ENCODE measurements at places on chromosomes 12 and 14.

GRCh38 chr14:41377932-41378331 lies 228.7 kb upstream of the LRFN5 start:
- no peak for DNase-seq

- no peak for DNase-seq
Measured at GRCh38 chr12:62258231-62258630, 2.0 kb upstream of the USP15 start.

DNA sequence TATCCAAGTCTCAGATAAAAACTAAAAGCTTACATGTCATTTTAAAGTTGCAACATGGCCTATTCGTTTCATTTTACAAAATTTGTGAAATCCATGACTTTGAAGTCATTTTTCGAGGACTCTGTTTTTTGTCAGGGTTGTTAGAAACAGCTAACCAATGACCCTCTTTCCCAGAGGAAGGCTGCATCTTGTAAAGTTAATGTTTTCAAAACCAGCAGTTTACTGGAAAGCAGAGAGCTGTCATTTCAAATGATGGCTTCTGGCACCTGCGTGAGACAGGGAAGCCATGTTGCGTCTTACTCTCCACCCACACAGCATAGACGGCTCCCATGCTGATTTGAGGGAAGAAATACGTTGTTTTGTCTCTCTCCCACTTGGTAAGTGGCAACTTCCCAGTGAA lies 50.1 kb upstream of the RTRAF start:
- DNase-seq = no peak

- DNase-seq = no peak
Measured at GRCh38 chr14:102544046-102544746, 34.6 kb upstream of the ANKRD9 start.

GRCh38 chr14:92426237-92426636 lies 87.3 kb upstream of the RIN3 start:
- DNase-seq = no peak

DNA sequence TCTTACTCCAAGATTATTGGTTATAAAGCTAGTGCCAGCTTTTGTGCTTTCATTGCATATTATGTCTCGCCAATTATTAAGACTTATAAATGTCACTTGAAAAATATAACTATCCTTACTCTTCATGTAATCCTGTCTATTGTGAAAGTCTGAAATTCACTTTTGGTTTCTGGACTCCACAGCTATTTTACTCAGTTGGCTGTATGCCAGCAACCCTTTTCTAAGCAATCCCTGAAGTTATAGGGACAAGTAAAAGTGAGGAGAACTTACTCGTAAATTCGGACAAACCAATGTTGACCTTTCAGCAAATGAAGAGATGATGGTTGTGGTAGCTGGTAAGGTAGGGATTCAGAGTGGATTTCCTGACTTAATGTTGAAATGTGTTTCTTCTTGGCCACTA lies 196.3 kb downstream of the NPAS3 start:
- no peak for DNase-seq

DNA sequence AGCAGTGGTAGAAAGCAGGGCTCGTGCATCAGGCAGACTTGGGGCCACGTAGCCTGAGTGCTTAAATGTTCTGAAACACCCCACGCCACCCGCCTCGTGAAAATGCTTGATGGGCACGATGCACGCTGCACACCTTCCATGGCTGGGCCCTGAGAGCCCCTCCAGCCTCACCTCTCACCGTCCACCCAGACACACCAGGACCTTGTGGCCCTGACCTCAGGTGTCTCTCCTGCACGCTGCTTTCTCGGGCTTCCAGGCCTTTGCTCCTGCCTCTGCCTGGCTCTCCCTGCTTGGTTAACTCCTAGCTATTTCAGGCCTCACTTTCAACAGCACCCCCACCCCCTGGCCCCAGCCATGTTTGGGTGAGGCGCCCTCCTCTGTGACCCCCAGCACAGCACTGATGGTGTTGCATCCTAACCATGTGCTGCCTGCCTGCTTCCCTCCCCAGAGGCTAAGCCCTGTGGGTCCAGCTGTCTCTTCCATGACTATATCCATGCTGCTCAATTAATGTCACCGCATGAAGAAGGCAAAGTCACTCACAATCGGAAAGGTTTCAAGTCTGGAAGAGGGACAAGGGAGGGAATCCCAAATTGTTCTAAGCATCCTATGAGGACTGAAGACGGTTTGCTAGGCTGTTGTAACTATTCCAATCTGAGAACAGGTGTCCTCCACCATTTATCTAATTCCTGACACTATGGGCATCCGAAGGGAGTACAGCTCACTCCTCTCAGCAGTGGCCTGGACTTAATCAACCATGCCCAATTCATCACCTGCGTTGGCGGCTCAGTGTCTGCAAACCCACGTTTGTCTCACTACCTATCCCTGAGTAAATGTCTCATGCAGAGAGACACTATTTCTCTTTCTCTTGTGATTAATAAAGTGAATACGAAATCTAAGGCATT lies 82.2 kb downstream of the CCDC88C start:
- DNase-seq = no peak

- DNase-seq = no peak
Measured at GRCh38 chr14:94462763-94463572, 10.4 kb upstream of the SERPINA11 start.

GRCh38 chr12:6954316-6955107 lies 3.4 kb downstream of the PTPN6 start:
- no peak for DNase-seq

DNA sequence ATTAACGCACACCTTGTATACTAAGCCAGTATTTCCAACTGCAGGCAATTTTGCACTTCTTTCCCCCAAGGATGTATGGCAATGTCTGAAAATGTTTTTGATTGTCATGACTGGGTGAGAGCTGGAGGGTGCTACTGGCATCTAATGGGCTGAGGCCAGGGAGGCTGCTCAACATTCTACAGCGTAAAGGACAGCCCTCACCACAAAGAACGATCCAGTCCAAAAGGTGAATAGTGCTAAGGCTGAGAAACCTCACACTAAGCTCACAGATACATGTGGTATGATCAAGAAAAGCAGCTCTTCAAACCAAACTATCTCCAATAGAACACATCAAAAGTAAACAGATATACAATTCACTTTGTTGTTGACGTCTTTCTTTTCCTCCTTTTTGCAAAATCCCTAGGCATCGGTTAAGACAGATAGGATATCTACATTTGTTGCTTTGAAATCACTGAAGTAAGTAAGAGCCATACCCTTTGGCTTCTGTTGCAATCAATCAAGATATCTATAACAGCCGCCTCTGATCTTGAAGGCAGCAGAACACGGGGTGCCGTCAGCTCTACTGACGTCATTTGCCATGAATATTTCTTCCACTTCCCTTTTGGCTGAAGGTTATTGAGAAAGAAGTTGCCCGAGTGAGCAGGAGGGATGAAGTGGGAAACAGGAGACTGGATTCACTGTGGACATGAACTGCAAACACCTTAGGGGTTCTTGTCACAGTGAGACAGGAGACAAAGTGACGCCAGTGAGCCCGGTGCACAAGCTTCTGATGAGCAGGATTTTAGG lies 218.3 kb downstream of the FOXN3 start:
- no peak for DNase-seq

GRCh38 chr12:54358191-54358944 lies 5.9 kb downstream of the GPR84 start:
- DNase-seq = no peak

- no peak for DNase-seq
Measured at GRCh38 chr12:4610481-4610880, 38.4 kb downstream of the AKAP3 start.

- no peak for DNase-seq
Measured at GRCh38 chr12:21828136-21828775, 53.8 kb upstream of the KCNJ8 start.

GRCh38 chr14:68553311-68553710 lies 239.6 kb downstream of the ZFP36L1 start:
- DNase-seq = no peak

- no peak for DNase-seq
Measured at GRCh38 chr12:66035288-66035966, 95.1 kb downstream of the LLPH start.

DNA sequence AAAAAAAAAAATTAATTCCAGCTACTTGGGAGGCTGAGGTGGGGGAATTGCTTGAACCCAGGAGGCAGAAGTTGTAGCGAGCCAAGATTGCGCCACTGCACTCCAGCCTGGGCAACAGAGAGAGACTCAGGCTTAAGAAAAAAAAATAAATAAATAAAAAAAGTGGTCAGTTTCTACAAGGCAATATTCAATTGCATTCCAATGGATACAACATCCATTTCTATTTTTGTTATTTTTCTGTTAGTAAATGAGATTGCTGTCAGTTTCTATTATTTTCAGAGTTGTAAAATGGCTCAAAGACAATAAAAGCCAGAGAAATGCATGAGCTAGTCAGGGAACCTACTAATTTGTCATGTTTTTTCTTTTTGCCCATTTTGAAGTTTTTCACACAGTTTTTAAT lies 119.2 kb downstream of the PDE3A start:
- no peak for DNase-seq

- no peak for DNase-seq
Measured at GRCh38 chr14:37197421-37198272, at the start of gene MIPOL1. Gene MIPOL1 (plus strand): TSS chr14:37197937. CDS start chr14:37247889, 49,952 bp downstream.

DNA sequence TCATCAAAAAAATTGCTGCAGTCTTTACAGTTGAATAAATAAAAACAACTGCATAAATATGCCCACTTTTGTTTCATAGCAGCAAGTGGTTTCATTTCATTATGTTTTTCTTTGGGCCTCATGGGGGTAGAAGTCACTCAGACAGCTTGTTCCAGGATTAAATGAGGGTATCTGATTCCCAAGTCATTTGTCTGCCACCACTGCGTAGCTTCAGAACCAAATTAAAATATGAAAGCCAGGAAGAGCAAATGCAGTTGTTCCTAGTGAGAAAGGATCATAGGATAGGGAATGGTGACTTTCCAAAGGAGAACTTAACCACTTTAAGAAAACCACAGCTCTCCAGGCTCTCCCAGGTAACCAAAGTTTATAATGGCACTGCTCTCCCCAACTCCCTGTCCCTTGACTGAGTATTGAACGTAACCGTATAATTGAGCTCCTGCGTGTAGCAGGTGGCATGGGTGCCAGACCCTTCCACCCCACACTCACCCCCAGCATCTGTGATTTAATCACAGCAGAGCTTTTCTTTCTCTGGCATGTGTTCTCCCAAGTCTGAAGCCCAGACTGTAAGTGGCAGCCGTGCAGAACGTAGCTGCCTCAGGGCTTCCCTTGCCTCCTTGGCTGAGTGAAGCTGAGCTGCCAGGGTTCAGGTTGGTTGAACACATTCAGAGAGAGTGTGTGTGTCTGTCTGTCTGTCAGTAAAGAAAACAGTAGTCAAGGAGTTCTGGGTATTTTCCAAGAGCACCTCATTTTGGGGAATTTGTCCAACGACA lies 11.3 kb upstream of the KCNH3 start:
- DNase-seq = no peak

DNA sequence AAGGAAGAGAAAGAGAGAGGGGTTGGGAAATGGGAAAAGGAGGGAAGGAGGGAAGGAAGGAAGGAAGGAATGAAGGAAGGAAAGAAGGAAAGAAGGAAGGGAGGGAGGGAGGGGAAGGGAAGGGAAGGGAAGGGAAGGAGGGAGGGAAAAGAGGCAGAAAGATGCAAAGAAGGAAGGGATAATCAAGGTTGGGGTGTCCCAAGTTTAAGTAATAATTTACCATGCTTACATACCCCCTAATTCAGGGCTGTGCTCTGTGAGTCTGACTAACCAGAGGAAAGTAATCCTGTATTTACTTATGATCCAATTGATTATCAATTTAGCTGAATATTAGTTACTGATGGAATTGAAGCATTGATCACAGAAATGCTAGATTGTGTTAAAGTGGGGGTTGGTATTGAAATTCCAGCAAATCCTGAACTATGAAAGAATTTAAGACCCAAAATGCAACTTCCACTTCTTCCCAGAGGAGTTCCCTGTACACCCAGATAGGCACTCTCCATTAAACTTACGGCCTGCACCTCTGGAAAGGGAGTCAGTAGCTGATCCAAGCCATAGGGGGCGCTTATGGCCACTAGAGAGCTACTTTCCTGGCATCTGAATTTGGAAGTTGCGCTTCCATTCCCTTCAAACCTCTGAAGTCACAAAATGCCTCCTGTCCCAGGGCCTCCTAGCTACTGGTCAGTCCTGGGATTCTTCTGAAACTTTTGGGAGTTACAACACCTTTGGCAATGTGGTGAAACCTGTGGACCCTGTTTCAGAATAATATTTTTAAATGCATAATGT lies 162.7 kb upstream of the PWP1 start:
- no peak for DNase-seq

DNA sequence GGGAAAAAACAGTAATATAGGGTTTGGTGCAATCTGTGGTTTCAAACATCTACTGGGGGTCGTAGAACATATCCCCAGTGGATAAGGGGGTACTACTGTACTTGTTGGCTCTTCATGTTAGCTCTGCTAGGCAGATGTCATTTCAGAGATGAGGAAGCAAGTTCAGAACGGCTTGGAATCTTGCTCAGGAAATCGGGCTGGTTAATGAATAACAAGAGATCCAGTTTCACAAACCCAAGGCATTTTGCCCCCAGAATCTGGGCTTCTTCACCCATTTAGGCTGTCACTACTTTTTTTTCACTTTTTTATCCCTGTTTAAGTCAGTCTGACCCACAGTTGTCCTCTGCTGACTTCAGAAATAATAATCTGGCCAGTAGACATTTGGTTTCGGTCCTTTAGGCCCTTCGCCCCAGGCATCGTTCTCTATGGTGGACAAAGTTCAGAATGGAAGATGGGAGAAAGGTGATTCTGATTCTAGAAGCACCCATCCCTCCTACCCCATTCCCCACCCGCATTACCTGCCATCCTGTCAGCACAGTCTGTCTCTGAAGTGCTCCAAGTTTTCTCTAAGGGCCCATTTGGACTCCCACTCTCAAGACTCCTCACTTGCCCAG lies 4.5 kb downstream of the SUOX start:
- no peak for DNase-seq

DNA sequence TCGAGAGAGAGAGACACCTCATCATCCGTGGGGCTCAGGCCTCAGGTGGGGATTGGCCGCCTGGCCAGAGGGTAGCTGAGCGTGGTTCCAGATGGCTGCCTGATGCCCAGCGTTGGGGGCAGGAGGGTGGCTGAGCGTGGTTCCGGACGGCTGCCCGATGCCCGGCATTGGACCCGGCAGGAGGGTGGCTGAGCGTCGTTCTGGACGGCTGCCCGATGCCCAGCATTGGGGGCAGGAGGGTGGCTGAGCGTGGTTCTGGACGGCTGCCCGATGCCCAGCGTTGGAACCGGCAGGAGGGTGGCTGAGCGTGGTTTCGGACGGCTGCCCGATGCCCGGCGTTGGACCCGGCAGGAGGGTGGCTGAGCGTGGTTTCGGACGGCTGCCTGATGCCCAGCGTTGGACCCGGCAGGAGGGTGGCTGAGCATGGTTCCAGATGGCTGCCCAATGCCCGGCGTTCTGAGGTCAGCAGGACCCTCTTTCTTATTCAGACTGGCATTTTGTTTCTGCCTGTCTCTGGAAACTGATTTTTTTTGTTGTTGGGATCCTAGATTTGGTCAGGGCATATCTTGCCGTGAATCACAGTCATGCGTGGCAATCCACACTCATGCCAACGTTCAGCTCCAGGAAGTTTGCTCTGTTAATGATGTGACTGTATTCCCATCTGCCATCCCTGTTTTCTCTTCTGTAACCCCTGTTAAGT lies 40.7 kb downstream of the GALNT9 start:
- DNase-seq = no peak

DNA sequence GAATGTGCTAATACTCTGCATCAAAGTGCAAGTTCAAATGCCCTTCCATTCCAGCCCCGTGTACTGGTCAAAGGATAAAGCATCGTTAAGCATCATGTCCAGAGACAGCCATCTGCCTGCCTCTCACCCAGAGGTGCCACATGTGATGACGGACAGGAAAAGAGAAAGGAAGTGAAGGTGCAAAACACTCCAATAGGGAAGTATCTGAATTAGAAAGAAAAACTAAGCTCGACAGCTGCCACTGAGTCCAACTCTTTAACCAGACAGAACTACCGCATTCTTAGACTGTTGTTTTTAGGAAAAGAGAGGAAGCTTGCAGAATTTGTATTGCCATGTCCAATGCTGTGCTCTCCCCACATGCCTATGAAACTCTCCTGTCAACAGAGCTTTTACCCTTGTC lies 465.0 kb upstream of the SOX5 start:
- no peak for DNase-seq

Measured in stimulated activated CD4-positive, alpha-beta T cell treated with anti-CD3 and anti-CD28 coated beads, TNF-alpha, amount 100 ng/mL, for 48 hours (primary cell).